ENCODE measurements at places on chromosomes 13 and 19.

DNA sequence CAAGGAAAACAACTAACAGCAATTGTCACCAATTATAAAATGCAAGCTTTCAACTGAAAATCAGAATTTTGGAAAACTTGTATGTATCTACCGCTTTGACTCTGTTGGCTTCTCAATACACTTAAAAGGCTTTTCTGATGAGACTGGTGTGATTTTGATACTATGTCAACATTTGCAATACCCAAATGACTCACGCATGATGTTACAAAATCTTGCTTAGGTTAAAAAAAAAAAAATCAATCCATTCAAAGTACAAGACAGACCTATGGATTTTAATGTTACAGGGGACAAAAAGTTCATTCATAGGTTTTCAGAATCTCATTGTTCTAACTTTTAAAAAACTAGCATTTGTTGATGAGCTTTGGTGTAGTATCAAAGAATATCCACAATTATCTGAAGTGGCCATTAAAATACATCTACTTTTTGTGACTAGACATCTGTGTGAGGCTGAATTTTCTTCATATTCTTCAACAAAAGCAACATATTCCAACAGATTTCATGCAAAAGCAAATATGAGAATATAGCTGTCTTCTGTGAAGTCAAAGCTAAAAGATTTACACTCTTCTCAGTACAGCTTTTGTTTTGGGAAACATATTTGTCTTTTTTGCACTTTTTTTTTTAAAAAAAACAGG is 10.7 kb downstream of the ELF1 start:
- DNase-seq, result no peak

DNA sequence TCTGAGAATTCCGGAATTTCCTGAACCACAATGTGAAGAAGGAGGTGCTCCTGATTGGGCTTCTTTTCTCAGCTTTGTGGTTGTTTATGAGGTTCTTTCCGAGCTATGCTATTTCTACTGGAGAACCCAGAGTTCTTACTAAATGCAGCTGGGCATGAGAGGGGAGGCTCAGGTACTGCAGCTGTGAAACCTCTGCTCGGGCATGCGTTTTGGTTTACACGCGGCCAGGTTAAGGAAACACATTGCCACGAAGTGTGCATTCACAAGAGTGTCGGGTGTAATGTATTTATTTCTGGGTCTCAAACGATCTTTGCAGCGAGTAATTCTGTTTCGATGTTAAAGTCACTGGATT is 661 bp upstream of the MIR17HG start:
- DNase-seq, result no peak

GRCh38 chr19:5969476-5969875 is 8.5 kb downstream of the RANBP3 start:
- DNase-seq, result no peak

DNA sequence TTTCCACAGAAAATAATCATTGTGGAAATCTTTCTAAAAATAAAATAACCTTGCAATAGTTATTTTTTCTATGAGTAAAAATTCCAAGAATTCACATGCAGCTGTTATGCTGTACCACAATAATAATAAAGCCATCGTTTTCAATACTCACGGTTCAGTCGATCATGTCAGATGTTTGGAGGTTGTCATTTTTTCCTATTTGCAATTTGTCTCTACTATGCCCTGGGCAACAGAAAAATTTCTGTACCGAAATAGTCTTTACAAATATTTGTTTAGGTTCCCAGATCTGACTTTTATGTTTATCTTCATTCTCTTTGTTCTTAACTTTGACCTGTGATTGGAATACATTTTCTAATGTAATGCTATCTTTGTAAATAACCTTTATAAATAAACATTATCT is 79.7 kb downstream of the ESD start:
- DNase-seq, result no peak

DNA sequence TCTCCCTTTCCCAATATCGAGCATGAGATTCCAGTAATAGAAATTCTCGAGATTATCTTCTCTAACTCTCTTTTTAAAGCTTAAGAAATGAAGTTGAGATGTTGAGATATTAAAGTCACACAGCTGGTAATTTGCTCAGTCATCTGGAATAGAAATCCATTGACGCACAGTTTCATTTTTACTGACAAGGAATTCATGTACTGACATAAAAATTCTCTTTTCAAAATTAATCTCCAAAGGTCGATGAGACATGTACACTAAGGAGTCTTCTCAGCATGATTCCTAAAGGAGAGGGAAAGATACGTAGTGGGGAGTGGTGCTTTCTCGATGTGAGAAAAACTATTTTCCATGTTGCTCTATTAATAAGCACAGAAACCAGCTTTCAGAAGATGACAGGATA is 1639.5 kb upstream of the MIR17HG start:
- no peak for DNase-seq

GRCh38 chr13:94559222-94559795 is 36.6 kb downstream of the TGDS start:
- no peak for DNase-seq

DNA sequence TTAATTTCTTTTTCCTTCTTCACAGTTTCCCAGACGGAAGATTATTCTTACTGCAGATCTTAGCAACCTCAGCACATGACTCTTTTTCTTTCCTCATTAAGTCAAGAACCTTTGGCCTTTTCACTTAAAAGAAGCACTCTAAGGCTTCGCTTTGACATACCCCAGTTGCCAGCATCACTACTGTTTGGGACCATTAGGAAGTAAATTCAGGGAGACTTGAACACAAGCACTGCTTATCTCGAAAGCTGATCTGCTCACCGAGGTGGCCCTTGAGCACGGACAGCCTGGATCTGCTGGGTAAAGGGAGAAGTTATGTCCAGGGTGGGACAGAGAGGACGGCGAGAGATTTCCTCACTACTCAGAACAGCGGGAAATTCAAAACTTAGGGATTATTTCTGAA is 151.4 kb upstream of the RNF113B start:
- DNase-seq, result no peak

GRCh38 chr19:45418802-45419201 is 4.9 kb downstream of the ERCC1 start:
- DNase-seq, result no peak

DNA sequence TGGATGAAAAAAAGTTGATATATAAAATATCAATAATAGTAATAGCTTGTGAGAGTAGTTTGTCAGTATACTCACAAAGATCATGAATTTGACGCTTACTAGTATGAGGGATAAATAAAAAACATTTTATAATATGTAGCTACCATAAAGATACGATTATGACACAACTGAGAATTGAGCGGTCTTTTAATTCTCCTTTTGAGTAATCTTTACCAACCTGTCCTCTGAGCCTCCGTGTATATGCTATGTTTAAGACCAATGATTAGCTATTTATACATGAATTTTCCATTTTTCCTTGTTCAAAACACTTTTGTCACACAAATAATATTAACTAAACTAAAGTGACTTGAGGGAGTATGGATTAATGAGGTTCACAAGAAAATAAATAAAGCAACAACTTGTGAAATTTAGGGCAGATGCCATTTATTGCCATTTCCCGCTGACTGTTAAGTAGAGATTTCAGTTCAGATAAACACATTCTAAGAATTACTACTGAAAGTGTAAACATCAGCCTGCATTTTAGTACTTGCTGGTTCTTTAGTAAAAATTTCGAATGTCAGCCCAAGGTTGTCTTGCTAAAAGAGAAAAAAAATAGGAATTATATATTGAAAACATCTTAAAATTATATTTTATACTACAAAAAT is 6.2 kb upstream of the IRS2 start:
- no peak for DNase-seq

- DNase-seq, result no peak
These were observed 20.8 kb downstream of the ZNF283 start for GRCh38 chr19:43847884-43848283.

- no peak for DNase-seq
These were observed 83.3 kb downstream of the KLF5 start for GRCh38 chr13:73142071-73142470.

DNA sequence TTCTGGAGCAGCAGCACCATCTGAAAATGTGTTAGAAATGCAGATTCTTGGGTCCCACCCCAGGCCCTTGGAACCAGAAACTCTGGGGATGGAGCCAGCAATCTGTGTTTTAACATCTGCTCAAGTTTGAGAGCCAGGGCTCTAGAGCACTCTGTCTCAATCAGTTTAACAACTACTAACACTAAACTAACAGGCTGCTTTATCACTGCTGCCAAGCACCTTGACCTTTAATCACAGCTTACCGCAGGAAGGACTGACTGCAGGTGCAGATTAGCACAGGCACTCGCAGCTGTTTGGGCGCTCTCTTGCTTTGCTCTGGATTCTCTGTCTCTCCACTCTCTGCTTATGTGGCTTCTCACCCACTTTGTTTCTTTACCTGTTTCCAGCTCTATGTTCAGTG is 163.5 kb downstream of the MTUS2 start:
- DNase-seq, result no peak

DNA sequence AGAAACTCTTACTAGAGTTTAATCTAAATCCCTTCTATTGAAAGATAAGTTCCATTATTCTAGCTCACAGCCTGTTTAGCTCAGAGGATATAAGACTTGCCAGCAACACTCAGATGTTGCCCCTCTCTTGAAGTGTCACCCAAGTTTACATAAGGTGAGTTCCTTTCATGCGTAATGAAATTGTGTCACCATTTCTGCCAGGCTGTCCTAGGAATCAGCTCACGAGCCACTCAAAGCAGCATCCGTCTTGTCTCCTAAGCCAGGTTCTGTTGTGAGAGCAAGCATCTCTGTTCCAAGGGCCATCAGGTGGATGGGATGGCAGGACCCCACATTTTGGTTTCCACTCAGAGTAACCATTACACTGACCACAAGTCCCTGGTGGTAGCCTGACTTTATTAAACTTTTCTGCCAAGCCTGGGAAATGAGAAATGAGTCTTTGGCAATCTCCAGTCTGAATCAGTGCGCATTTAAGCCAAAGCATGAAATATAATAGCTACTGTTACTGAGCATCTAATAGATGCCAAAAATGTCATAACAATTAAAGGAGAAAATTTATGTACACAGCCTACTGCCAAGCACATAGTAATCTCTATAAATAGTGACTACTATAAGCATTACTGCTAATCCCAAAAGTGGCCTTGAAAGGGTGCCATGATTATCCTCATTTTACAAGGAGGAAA is 179.6 kb upstream of the MIR17HG start:
- no peak for DNase-seq

DNA sequence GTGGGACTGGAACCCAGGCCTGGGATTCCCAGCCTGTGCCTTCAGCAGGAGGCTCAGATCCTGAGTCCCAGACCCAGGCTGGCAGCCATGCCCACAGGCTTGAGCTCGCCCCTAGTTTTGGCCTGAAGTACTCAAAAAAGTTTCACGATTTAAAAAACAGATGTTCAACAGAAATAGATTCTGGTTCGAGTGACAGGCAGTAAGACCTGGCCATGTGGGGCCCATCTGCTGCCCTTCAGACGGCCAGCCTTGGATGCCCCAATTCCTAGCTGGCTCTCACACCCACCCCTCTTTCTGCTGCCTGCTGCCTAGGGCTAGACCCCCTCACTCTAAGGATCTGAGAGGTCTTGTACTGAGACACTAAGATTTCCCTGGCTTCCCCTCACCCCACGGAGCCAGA is 2.8 kb upstream of the DMPK start:
- no peak for DNase-seq
